Activated effector memory CD4-positive, alpha-beta T cell treated with Interleukin-2 at 50 U/mL for 16 hours (primary cell): ENCODE measurements at places on chromosomes 6 and 20.

DNA sequence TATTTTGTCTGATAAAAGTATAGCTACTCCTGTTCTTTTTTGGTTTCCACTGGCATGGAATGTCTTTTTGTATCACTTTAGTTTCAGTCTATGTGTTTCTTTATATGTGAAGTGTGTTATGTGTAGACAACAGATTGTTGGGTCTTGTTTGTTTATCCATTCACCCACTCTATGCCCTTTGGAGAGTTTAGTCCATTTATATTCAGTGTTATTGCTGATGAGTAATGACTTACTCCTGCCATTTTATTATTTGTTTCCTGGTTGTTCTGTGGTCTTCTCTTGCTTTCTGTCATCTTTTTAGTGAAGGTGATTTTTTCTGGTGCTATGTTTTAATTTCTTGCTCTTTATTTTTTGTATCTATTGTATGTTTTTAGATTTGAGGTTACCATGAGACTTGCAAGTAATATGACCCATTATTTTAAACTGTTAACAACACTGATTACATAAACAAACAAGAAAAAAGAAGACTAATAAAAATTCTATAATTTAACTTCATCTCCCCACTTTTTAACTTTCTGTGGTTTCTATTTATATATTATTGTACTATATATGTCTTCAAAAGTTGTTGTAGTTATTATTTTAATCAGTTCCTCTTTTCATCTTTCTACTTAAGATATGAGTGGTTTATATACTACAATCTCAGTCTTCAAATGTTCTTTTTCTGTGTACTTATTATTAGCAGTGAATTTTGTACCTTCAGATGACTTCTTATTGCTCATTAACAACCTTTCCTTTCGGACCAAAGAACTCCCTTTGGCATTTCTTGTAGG lies 323.4 kb downstream of the BTBD9 start:
- no peak for DNase-seq

DNA sequence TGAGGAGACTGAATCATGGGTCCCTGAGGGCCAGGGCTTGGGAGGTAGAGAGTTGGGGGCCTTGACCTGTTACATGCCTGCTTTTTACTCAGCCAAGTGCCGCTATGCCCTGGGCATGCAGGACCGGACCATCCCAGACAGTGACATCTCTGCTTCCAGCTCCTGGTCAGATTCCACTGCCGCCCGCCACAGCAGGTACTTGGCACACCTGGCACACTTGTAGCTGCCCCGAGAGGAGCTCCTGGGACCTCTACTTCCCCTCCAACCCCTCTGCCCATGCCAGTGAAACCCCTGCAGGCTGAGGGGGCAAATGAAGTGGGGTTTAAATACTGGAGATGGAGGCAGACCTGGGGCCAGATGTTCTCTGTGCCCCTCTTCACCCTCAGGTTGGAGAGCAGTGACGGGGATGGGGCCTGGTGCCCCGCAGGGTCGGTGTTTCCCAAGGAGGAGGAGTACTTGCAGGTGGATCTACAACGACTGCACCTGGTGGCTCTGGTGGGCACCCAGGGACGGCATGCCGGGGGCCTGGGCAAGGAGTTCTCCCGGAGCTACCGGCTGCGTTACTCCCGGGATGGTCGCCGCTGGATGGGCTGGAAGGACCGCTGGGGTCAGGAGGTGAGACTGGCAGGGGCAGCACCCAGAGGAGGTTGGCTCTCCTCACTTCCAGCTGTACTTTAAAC lies 4.6 kb downstream of the DDR1 start:
- no peak for DNase-seq

DNA sequence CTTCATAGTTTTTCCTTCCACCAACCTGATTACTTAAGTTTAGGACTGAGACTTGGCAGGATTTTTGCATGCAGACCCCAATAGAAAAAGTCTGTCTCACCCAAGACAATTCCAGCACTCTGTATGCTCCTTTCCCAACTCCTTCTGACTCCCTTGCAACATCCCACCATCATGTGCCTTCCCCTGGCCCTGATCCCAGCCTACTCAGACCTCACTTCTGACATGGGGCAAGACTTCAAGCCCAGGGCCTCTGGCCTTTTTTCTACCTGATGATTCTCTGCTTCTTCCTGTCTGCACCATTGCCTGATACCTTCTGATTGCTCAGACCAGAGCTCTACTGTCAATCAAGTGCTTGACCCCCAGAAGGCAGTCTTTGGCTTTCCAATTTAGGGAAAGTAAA lies 96.6 kb downstream of the HAO1 start:
- no peak for DNase-seq

GRCh38 chr6:157645201-157645795 lies 177.7 kb upstream of the SNX9 start:
- DNase-seq = no peak

- no peak for DNase-seq
Observed at GRCh38 chr6:115945812-115946211, 114.9 kb downstream of the FRK start.

DNA sequence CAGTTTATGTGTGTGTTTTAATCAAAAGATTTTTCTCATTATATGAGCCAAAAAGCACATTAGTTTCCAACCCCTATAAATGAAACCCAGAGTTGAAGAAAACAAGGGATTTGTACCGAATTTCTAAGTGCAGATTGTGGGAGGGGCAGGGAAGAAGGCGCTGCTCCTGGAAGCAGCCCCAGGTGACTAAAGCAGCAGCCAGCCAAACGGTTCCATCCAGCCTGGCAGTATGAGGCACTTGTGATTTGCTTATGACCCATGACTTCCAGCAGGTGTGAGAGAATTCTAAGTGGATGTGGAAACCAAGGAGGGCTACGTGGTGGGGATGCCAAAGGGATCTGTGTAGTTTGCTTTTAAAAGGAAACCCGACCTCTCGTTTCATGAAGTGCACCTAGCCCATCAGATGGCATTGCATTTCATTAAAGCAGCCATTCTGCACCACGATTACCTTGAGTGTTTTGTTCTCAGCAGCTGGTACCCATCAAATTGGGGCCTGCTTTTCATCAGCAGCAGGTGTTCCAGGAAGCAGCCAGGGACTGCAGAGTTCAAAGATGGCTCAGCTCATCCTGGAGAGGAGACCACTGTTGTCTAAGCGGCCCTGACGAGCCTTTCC lies 79.1 kb downstream of the DTD1 start:
- no peak for DNase-seq

DNA sequence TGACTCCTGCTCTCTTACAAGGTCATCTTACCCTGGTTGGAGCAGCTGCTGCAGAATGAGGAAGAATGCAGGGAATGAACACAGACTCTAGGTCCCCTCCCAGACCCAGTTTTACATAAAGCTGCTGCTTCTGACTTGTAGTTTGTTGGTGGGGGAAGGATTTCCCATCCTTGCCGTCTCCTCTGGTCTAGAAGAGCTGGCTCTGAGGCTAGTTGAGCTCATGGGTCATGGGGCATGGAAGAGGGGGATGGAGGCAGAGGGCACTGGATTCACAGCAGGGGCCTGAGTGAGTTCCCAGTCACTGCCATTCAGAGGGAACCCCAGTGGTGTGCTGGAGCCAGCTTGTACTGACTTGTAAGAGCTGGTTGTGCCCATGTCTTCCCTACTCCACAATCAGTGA lies 9.2 kb upstream of the GUCA1A start:
- DNase-seq = no peak

- no peak for DNase-seq
Observed at GRCh38 chr6:15508931-15509330, 153.9 kb downstream of the DTNBP1 start.

DNA sequence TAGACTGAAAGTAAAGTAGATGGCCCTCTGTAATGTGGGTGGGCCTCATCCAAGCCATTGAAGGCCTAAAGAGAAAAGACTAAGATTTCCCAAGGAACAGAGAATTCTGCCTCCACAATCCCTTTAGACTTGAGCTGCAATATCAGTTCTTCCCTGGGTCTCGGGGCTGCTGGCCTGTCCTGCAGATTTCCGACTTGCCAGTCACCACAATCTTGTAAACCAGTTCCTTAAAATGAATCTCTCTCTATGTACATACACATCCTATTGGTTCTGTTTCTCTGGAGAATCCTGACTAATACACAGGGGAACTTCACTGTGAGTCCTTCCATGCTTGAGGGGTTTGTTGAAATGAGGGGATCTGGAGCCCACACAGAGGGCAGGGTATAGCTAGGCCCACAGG lies 12.9 kb downstream of the CCDC170 start:
- no peak for DNase-seq

- no peak for DNase-seq
Observed at GRCh38 chr6:131685266-131685780, 15.9 kb downstream of the OR2A4 start.
